ENCODE measurements at places on chromosomes 16 and 17. TPM values are rescaled to one million over a fixed set of nuclear protein-coding genes. Genes with fewer than 3 reads are reported as not detected.

DYNLL2 gene
- total RNA-seq, result 11.3 TPM

IRX5 gene
- total RNA-seq, result 20.6 TPM

PTX4 gene
- total RNA-seq, result not detected

CD7 gene
- not detected for total RNA-seq

IGSF6 gene
- total RNA-seq, result not detected

TBC1D3I gene
- not detected for total RNA-seq

CTRL gene
- not detected for total RNA-seq

CCDC47 gene
- 74.2 TPM for total RNA-seq

TIMP2 gene
- total RNA-seq, result 620 TPM

TEKT5 gene
- not detected for total RNA-seq

KRT39 gene
- not detected for total RNA-seq

MPV17L gene
- total RNA-seq, result 2.8 TPM

CANT1 gene
- total RNA-seq, result 52.4 TPM

MIEF2 gene
- total RNA-seq, result 13.8 TPM

SHISA6 gene
- not detected for total RNA-seq

Data from GM23248 (cell line).